Karpas-422 (cell line): ENCODE measurements at places on chromosomes 1 and 21.
A peak's percentile ranks its signal among the peaks of the same experiment; 100 is the strongest.

DNA sequence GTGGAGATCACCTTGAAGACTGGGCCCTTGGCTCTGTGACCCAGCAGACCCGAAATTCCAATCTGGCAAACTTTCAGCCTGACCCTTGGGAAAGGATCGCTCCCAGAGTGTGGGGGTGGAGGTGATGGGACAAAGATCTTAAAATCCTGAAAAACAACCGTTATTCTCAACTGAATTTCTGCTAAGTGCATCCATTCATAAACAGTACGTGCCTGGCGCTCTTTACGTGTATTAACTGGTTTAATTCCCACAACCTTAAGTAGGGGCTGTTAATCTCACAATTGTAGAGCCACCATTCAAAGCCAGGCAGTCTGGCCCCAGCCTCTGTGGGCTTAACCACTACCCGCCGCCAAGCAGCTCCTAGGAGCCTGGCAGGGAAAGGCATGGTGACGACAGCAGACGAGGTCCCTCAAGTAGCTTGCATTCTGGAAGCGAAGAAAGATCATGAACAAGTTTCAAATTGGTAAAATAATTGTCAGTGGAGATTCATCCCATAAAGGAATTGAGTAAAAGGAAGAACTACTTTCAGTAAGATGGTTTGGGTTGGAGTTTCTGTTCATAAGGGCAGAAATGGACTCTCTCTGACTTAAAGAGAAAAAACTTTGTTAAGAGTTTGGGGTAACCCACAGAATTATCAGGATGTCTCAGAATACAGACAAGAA lies 11.4 kb upstream of the RGS16 start:
- peak; percentile 65 for DNase-seq

GRCh38 chr1:33244143-33244808 lies 12.0 kb upstream of the ZNF362 start:
- DNase-seq = no peak

- DNase-seq = no peak
These were observed 7.3 kb downstream of the OVAAL start for GRCh38 chr1:180566026-180566425.

GRCh38 chr1:71823708-71824305 lies 458.5 kb downstream of the NEGR1 start:
- no peak for DNase-seq
